H7 (cell line): ENCODE measurements at places on chromosomes 3 and 15. TPM values are rescaled to one million over a fixed set of nuclear protein-coding genes. Genes with fewer than 3 reads are reported as not detected.

Gene NXPE3
- 5.6 and 5.7 TPM in 2 replicates for total RNA-seq

DNA sequence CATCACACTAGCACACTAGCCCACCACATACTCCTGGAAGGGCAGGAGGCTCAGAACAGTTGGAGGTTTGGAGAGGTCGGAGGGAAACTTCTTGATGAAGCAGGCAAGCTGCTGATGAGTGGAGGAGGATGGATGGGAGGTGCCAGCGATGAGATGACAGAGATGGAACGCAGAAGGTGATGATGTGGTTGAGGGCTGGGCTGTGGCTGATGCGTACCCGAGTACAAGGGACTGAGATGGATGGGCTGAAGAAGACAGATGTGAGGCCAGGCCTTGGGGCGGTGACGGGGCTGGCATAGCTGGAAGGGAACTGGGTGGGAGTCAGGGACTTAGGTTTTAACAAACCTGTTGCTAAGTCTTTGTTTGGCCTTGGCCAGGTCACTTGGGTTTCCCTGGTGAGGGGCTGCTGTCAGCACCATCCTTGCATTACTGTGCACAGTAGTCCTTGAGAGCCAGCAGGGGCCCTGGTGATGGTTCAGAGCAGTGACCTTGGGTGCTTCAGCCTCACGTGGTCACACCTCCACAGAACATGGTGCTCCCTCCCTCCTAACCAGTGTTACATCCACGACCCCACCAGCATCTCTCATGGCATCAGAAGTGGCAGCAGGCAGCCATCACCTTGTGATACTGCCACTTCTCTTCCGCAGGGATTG lies 164.5 kb downstream of the SLCO3A1 start:
- DNase-seq, result no peak

Gene GABRR3
- not detected in 2 replicates for total RNA-seq

Gene ALDH1L1
- total RNA-seq, result 0.15 and 0.28 TPM in 2 replicates

DNA sequence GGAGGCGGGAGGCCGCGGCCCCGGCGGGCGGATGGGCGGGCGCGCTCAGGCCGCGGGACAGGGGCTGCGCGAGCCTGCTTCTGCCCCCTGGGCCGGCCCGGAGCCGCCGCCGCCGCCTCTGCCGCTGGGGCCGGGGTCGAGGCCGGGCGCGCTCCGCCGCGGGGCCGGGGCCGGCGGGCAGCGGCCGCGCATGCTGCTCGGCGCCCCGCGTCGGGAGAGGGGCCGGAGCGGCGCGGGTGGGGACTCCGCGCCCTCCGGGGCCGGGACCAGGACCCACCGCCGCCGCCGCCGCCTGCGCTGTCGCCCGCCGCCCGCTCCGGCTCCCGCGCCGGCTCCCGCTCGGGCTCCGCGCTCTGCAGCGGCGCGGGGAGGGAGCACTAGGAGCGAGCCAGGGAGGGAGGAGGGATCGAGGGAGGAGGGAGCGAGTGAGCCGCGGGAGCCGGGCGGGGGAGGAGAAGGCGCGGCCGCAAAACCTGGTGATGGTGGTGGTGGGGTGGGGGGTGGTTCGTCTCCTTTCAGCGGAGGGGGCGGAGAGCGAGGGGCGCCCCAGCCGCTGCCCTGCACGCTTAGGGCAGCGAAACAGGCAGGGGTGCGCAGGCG lies at the start of gene LINGO1:
Gene LINGO1 (minus strand): TSS at position 379 of the 600 bp plus-strand sequence. CDS start 597 bp downstream, outside the sequence.
- DNase-seq, result peak; percentile 91

DNA sequence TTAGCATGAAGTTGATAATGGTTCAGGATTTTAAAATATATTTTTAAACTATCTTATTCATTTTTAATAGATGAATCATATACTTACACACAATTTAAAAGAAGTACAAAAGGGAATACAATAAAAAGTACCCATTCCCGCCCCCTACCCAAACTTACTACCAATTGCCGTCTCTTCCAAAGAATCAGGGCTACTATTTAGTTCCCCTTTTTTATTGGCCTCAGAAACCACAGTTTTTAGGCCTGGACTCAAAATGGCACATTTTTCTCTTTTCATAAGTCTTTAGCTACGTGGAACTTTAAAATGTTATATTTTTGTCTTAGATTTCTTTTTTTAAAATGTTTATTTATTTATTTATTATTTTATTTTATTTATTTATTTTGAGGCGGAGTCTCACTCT lies 18.0 kb downstream of the LRRK1 start:
- no peak for DNase-seq

DNA sequence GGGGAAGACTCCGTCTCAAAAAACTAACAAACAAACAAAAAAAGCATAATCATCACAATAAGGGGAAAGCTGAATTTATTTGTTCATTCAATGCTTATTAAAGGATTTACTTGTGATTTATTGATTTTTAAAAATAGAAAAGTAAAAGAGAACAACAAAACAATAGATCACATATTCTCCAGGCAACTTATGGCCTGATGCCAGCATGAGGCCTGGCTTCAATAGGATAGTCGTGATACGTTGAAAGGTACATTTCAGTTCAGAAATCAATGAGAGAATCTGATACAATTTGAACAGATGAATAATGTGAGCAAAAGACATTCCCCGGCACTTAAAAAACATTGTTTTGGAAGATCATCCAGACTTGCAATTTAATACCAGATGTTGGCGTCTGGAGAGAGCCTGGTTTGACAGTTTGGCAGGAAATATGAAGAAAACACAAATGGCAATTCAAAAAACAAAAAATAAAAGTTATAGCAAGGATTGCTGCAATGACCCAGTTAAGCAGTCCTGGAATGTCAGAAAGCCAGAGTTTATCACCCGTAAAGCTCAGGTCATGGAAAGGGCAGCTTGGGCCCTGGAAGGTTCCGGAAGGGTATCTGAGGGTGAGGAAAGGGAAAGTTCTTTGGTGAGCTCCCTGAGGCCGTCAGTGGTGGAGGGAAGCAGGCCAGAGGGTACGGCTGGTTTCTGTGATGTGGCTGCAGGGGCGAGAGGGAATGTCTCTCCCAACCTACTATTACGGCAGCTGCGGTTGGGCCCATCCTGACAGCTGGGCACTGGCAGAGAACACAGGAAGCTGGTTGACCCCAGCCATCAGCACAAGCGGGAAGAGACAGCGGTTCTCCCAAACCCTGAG lies 230.2 kb upstream of the HES1 start:
- no peak for DNase-seq

Gene SMCO1
- not detected in 2 replicates for total RNA-seq

Gene TMEM115
- 33.1 and 38.7 TPM in 2 replicates for total RNA-seq

DNA sequence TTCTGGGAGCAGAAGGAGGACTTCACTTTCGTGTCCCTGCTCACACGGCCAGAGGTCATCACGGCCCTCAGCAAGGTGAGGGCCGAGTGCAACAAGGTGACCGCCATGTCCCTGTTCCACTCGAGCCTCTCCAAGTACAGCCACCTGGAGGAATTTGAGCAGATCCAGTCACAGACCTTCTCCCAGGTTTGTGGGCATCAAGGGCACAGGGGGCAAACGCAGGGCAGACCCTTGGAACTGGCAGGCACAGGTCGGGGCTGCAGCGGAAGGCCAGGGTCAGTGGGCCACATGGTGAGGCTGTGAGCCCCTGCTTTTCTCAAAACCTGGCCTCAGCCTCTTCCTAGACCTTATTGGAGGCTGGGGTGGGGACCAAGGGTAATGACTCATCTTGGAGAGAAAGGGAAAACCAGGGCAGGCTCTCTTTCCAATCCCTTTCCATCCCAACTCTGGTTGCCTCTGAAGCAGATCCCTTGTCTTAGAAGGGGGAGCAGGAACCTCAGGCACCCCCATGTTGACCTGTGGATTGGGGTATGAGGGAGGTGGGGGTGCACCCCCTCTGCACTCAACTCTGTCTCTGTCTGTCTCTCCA lies 29.5 kb downstream of the DNAH1 start:
- DNase-seq, result no peak

GRCh38 chr15:38961931-38962330 lies 397.3 kb upstream of the RASGRP1 start:
- no peak for DNase-seq

GRCh38 chr3:65548848-65549625 lies 489.7 kb downstream of the MAGI1 start:
- peak; percentile 73 for DNase-seq

DNA sequence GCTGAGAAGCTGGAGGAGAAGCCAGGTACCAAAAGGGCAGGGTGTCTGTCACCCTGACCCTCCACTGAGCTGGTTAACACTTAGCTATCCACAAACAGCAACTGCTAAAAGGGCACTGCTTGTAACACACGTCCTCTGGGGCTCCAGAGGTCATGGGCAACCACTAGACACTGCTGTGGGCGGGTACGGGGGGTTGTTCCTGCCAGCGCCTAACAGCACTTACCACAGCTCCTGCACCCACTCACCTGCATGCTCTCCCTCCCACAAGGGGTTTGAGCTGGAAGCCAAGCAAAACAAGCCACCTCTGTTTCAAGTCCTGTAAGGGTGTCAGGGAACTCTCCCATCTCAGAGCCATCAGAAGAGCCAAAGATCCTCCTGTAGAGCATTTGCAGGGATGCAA lies 407.6 kb downstream of the MFSD1 start:
- no peak for DNase-seq

Gene MESP1
- 1.6 and 2.6 TPM in 2 replicates for total RNA-seq

GRCh38 chr15:73156431-73157191 lies 104.3 kb downstream of the NEO1 start:
- no peak for DNase-seq

DNA sequence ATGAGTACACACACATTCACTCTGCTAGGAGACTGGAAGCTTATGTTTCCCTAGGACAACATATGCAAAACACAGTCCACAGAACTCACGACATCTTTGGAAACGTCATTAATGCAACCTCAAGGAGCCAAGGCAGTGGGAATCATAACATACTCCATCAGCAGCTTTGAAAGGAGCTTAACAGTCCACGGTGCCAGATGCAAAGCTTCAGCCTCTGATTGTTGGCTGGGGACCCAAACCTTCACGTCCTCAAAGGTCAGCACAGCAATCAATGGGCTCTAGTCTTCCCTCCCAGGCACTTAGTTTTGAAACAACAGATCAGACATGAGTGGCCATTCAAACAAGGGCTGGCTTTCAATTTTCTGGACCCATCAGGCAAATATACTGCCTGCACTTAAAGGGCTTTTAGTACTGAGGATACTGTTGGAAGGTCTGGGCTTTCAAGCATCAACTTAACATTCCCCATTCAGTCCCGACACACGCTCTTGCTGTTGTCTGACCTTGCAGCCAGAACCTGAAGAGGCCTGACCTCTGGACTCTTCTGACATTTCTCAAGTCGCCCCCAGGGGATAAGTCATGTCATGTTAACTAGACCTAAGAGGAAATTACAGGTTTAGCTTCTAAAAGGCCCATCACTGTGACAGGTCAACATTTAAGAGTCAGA lies 223.0 kb downstream of the PDZRN3 start:
- DNase-seq, result no peak

- DNase-seq, result no peak
Measured at GRCh38 chr3:144810160-144810559, 838.5 kb downstream of the DIPK2A start.

DNA sequence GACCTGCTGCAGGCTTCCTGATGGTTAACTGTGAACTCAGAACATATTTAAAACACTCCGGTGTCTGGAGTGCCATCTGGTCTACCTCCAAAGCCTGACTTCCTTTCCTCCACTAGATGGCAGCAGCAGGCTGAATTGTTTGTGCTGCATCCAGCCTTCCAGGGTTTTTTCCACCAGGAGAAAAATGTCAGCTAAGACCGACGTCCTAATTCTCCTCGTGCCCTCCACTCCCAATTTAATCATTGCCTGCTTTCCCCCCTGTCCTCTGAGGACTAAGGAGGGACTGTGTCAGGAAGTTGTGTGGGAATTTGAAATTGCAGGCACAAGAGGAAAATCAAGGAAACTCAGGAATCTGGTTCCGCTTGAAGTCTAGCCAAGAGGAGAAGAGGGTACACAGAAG lies 165.2 kb upstream of the UMPS start:
- DNase-seq, result peak; percentile 84

Gene THRB
- 1.0 and 5.0 TPM in 2 replicates for total RNA-seq

Gene KBTBD13
- total RNA-seq, result 0.17 TPM in 1 of 2 replicates, not detected in the other

Gene MYO5C
- 1.7 and 3.3 TPM in 2 replicates for total RNA-seq

Gene ZCWPW2
- total RNA-seq, result 0.28 and 0.48 TPM in 2 replicates

Gene IMPG2
- 0.03 and 0.04 TPM in 2 replicates for total RNA-seq

GRCh38 chr15:26773067-26773877 lies 406 bp upstream of the GABRB3 start:
- DNase-seq, result peak; percentile 94

Gene REC114
- not detected in 2 replicates for total RNA-seq

Gene EBLN2
- 2.4 and 4.3 TPM in 2 replicates for total RNA-seq
